Stimulated activated naive CD8-positive, alpha-beta T cell treated with anti-CD3 and anti-CD28 coated beads, Interleukin-15, amount 100 ng/mL, for 72 hours (primary cell): ENCODE measurements at places on chromosomes 13 and 19.
A peak's percentile ranks its signal among the peaks of the same experiment; 100 is the strongest.

DNA sequence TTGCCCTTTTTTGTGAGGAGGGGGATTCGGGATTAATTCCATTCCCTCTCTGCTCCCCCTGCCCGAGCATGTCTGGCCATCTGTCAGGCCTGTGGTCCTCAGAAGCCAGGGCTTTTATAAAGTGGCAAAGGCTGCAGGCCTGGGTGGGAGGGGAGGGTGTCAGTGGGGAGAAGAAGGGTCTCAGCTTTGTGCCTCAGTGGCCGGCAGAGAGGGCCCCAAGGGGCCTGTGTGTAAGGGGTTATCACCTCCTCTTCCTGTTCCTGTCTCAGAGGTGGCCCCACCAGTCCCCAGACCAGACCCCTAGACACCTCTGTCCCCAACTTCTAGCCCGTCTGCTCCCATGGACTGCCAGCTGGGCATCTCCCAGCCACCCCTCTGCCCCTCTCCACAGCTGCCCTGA lies 3.4 kb upstream of the NUMBL start:
- DNase-seq = no peak

DNA sequence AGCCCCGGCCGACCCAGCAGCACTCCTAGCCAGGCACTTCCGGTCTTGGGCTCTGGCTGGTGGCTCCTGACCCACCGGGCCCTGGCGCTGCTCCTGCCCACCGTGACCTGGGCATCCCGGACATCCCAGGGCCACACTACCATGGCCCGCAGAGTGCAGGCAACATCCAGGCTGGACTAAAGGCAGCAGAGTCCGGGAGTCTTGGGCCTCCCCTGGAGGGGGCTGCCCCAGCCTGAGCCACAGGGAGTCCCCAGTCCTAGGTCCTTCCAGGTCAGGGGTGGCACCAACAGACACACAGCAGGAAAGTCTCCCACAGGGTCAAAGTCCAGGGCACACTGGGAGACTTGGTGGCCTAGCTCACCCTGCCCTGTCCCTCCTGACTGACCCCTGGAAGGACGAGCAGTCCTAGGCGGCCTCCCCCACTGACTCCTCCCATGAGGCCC lies 10.8 kb downstream of the LSM4 start:
- no peak for DNase-seq

DNA sequence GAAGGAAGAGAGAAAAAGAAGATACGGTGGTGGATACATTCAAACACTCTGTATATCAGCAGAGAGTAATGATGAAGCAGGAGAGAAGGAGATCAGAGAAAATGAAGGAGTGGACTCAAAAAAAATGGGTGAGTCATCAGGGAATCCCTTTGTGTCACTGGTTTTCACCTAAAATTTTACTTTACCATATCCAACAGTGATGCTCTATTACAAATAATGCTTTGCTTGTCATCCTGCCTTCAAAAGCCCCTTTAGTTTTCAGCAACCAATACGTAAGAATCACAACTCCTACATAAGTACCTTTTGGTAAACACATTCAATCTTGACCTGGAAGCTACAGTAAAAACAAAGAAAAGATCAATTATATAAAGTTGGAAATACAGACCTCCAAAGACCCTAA lies 88.8 kb downstream of the ENOX1 start:
- no peak for DNase-seq

DNA sequence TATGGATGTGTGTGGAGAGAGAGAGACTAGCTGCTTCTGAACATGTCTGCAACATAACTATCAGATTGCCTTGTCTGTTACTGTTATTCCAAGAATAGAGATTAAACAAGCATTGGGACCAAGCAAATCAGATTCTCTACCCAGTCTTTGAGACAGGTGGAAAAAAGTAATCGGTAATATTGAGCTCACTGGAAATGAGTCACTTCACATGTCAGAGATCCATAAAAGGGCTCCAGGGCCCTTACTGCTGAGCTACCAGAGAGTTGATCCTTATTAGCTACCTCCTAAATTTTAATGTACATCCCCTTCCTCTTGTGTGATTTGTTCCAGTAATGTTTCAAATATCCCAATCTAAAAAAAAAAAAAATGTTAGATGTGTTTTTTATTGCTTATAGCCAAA lies 2118.0 kb downstream of the PCDH9 start:
- no peak for DNase-seq

DNA sequence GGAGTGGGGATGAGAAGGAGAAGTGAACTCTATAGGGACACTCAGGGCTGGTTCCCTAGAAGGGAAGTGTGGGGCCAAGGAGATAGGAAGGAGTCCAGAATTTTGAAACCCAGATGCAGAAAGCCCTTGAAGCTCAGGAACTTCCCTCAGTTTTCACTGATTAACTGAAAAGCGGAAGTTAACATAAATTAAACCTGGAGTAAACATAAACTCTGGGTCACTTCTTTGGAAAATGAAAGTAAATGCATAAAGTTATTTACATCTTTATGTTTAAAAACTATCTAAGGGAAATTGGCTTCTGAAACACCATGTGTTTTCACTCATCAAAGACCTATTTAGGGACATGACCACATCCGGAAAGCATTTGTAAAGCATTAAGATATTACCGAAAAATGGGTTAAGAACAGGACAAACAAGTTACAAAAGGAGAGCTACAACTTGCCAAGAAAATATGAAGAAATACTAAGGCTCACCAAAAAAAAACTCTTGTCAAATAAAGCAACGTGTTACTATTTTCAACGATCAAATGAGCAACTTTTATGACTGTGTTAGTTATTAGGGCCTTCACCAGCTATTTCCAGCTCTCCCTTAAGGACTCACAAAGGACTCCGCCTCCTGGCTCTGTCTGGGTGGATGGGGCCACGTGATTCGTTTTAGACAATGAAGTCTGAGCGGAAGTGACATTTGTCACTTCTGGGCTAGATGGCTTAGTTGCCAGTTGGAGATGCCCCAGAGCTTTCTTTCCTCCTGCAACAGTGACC lies 439.1 kb upstream of the ZNF507 start:
- DNase-seq = no peak

DNA sequence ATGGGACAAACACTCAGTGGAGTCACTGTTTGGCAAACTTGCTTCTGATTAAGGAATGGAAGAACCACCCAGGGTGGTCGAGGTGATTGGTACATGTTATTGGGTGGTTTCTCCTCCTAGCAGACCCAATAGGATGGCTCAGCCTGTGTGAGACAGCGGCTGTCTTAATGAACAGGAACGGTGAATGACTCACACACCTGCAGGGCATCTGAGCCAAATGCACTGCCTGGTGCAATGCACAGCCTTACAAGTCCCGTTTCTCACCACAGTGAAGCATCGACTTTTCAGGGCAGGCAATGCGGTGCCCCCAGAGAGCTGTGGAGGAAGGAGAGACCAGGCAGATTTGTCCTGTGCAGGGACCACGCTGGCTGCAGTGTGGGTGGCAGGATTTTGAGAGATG lies 238.5 kb downstream of the FGF9 start:
- no peak for DNase-seq

- no peak for DNase-seq
Observed at GRCh38 chr13:79496188-79496587, 15.2 kb downstream of the NDFIP2 start.

DNA sequence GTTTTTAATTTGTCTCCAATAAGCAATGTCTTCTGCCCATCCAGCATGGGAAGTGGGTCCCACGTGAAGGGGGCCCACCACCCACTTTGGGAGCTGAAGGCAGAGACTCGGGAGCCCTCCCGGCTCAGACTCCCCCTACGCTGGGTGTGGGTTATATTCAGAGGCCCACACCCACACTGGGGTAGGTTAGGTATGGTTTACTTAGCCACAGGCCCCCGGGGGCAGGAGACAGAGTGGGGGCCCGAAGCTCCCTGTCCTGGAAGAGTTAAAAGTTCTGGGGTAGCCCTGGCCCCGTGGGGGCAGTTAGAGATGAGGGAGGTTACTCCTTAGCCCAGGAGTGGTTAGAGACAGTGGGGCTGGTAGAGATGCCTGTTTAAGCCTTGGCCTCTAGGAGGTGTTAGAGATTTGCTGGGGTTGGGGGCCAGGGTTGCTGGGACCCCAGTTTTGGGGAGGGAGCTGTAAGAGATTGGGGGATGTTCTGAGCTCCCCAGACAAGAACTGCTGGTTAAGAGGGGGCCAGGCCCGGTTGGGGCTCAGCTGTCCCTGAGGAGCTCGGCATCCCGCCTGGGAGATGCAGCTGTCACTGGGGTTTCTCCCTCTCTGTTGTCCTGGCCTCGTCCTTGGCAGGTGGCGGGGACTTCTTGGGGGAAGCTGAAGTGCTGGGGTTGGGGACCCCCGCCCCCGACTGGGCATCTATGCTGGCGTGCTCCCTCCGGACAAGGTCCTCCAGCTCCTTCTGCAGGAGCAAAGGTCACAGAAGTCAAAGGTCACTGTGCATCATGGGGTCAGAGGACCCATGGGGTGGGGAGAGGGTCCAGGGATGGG lies 712 bp upstream of the RINL start:
- no peak for DNase-seq

GRCh38 chr13:87837522-87837921 lies 166.4 kb downstream of the SLITRK5 start:
- no peak for DNase-seq

GRCh38 chr19:4061178-4061682 lies 5.5 kb downstream of the ZBTB7A start:
- no peak for DNase-seq

DNA sequence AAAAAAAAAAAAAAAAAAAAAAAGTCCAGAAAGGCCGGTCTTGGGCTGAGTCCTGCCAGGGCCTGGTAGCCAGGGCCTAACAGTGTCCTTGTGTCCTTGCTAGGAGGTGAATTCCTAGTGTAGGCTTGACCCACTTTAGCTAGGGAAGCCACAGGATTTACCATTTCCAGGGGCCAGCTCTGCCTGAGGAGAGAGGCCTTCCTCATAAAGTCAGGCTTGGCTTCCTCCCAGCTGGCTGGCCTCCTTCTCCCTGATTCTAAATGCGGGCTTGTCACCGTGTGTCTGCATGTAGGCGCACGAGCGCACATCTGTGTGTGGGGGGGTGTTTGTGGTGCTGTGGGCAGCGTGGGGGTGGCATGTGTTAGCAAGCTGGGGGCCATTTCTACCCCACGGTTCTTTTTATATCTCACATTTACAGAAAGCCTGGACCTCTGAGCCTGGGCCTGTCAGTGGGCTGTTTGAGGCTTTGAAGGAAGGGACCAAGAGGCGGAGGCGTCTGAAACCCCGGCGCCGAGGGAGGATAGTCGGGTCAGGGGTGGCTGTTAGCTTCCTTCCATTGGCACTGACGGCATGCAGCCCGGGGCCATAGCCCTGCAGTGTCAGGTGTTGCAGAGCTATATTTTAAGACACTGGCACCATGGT lies 31.7 kb downstream of the IER2 start:
- peak; percentile 48 for DNase-seq

GRCh38 chr13:98089246-98089645 lies 53.6 kb upstream of the FARP1 start:
- no peak for DNase-seq

DNA sequence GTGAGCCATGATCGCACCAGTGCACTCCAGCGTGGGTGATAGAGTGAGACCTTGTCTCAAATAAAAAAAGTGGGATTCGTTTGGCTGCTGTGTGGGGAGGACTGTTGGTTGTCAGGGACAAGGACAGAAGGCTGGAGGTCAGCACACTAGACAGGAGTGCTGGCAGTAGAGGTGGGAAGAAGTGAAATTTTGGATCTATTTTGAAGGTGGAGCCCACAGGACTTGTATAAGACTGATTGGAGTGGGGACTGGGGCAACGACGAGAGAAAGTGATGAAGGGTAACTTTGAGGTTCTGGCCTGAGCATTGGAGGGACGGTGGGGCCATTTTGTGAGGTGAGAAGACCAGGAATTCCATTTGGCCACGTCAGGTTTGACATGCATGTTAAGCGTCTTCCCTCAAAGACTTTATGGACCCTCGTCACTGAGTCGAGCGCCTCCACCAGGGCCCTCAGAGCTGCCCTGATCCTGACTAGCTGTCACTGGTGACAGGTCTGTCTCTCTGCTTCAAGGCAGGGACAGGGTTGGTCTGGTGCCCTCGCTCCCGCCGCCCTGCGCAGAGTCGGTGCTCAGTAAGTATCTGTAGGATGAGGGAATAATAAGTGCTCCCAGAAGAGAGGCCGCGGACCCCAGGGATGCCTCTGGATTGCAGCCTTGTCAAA lies 673 bp downstream of the CTU1 start:
- no peak for DNase-seq

GRCh38 chr19:47411101-47411500 lies 8.2 kb downstream of the MEIS3 start:
- no peak for DNase-seq

DNA sequence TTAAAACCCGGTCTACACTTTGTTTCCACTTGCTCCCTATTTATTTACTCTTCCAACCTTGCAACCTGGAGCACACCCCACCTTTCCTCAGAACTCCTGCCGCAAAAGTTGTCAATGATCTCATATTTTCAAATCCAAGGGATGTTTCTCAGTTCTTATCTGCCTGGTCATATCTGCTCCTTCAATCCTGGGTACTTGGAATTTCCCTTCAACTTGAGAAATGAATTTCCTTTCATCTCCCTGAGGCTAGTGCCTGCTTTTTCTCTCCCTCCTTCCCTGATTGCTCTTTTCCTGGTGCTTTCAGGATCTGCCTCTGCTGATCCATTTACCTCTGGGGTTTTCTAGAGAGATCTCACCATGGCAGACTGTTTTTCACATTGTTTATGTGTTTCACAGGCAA lies 154.8 kb upstream of the IRS2 start:
- no peak for DNase-seq

- DNase-seq = no peak
Observed at GRCh38 chr13:28526876-28527275, 31.9 kb upstream of the FLT1 start.

DNA sequence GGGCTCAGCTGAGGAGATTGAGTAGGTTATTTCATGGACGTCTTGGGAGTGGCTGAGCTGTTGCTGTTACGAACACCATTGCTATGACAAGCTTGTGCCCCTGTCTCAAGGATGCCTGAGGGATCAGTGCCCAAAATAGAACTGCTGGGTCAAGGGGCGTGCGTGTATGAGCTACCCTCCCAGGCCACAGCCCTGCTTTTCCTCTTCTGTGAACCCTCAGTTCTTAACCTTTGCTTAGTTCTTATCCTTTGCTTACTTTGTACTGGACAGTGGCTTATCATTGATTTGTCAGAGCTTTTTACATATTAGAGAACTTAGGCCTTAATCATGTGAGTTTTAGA lies 9.0 kb downstream of the ARHGAP45 start:
- no peak for DNase-seq

DNA sequence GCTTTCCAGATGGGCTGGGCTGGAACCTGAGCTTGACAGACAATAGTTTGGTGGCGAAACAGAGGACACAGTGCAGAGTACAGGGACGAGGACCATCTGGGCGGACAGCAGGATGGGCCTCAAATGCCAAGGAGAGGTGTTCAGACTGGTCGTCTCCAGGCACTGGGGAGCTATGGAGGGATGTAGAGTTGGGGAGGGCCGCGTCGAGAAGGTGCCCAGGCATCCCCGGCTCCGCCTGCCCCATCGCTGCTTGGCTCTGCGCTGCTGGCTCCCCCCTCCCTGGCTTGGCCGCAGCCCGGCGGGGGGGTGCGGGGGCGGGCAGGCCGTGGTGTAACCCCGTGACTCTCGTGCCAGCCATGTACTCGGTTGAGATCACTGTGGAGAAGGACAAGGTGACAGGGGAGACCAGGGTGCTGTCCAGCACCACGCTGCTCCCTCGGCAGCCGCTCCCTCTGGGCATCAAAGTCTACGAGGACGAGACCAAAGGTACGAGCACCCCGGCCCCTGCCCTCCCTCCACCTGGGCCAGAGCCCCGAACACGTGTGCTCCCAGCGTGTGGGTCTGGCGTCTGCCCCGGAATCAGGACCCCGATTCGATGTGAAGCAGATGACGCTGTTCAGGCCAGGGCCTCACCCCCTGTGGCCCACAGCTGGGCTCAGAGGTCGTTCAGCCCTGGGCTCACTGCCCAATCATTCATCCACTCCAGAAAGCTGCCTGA lies 10.8 kb upstream of the MISP start:
- no peak for DNase-seq

GRCh38 chr13:71290963-71291841 lies 575.8 kb downstream of the DACH1 start:
- peak; percentile 37 for DNase-seq
